D341Med (cell line): ENCODE measurements at places on chromosomes 16 and 17.

- DNase-seq: no peak
These were observed 445.7 kb upstream of the MAF start for GRCh38 chr16:80046261-80046660.

- no peak for DNase-seq
These were observed 77.0 kb upstream of the ZNF423 start for GRCh38 chr16:49932946-49933345.

DNA sequence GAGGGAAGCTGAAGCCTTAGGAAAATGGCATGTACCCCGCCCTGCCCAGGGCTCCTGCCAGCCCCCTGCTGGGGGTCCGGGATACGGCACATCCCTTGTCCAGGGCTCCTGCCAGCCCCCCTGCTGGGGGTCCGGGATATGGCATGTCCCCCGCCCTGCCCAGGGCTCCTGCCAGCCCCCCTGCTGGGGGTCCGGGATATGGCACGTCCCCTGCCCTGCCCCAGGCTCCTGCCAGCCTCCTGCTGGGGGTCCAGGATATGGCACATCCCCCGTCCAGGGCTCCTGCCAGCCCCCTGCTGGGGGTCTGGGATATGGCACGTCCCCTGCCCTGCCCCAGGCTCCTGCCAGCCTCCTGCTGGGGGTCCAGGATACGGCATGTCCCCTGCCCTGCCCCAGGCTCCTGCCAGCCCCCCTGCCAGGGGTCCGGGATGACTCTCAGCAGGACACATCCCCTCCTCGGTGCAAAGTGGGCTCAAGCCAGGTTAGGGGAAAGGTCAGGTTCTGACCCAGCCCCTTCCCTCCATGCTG, 43.2 kb downstream of the RPH3AL start:
- peak; percentile 65 for DNase-seq

DNA sequence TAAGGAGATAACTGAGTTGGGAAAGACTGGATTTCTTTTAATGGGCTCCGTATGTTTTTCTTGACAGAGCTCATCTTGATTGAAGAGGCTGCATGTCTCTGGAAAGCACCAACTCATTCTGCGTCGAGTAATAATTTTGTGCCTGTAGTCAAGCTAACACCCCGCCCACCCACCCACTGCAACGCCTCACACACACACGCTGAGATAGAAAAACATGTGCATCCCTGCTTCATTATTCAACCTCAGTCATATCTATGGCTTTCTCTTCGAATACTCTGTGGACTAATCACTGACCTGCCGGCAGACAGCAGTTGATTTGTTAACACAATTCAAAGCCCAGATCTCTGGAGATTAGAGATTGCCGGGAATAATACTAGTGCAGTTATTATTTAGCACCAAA, 220.2 kb upstream of the TOM1L1 start:
- DNase-seq: no peak

DNA sequence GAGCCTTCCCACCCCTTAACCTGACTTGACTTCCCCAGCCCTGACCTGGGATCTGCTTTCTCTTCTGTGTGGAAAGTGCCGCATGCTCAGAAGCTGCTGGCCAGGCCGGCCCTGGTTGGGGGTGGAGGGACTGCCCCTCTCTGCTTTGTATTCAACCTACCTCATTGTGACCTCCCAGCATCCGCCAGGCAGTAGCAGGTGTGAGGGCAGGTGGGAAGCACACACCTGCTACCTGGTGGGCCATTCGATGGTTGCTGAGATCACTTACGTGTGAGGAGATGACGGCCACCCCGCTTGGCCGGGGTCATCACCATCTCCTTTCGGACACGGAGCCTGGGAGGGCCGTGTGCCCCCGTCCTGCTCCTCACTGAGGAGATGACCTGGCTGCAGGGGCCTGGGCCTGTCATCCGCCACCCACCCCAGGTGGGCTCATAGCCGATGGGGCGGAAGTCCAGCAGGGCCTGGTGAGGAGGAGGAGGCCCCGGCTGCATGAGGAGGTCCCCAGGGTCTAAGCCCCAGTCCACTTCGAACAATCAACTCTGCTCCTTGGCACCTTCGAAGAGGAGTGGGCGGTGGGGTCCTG, 7.1 kb downstream of the CPNE7 start:
- no peak for DNase-seq

GRCh38 chr17:40349895-40350688, 14.4 kb downstream of the GJD3 start:
- no peak for DNase-seq

GRCh38 chr16:72635104-72635503, 412.8 kb downstream of the ZFHX3 start:
- DNase-seq: no peak

DNA sequence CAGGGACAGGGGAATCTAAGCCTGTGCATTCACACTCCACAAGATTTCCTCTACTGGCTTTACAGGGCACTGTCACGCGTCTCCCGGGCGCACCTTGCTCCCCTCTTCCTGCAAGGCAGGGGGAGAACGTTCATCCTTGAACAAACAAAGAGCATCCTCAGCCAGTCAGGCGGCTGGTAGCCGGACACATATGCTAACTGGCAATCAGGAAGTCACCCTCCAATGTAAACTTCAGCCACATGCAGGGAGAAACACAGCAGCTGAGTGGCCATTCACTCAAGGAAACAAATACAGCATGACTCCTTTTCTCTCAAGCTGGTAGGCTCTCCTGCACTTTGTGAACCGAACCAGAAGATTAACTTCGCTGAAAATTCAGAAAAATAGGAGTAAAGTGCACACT, 10.8 kb upstream of the HSBP1 start:
- DNase-seq: no peak

DNA sequence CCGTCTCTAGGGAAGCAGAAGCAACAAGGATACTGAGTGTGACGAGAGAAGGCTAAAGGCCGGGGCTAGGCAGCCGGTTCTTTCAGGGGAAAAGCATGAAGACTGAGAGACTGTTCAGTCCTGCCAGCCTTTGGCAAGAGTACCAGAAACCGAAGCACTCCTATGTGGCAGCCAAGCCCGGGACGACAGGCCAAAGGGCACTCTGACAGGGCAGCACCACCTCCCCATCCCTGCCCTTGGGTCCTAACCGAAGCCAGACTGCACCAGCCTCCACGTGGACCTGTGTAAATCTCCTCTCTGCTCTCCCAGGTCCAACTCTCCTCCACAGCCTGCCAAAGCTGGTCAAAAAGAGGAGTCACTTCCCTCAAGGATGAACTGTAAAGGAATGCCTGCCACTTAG, 23.5 kb upstream of the ALOX15 start:
- no peak for DNase-seq

GRCh38 chr17:70370816-70371215, 201.5 kb downstream of the KCNJ2 start:
- no peak for DNase-seq

DNA sequence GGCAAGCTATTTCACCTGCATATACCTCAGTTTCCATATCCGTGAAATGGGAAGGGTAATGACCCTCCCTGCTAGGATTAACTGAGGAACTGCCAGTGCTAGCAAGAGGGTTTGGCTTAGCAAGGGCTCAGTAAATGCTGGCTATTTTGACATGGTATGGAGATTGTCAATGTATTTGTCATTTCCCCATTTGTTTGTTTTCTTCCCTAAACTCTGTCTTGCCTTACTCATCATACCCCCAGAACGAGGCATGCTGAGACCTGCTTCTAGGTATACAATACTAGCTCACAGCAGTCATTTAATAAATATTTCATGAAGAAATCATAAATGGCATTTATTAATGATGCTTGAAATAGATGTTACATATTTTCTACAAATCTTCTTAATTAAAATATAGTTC, 124.0 kb downstream of the DYNLRB2 start:
- no peak for DNase-seq

- DNase-seq: no peak
These were observed 193.6 kb downstream of the PARN start for GRCh38 chr16:14436401-14436955.

DNA sequence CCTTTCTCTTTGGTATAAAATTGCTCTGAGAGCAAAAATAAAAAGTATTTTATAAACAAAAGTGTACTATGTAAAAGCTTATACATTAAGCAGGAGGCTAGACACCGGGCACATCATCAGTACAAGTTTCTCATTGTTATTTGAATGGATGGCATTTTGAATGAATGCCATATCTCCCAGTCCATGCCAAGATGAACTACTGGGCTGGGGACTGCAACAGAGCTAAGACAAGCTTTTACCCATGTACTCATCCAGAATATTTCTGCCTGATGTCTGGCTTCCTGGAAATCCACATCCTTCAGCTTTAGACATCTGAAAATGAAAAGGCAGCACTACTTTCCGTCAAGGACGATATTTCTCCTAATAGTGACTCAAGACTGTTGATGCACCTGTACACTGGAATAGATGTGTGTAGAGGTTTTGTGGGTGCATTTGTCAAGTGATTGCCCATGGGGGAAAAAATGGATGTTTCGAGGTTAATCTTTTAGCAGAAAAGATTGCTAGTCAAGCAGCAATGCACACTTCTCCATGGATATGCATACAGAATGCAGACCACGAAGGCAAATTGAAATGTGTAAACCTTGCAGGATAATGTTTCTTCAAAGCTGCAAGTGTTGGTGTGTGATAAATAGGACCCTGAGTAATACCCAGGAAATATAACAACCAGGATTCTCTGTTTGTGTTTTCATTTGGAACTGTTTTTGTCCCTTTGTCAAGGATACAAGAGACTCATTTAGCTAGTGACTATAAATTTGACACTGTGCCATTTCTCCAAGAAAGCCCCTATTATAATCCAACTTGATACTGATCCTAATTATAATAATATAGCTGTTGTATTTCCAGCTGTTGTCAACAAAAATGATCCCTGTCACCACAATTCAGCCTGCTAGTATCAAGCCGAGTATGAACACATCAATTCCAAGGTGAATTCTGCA, 173.8 kb downstream of the CDH8 start:
- no peak for DNase-seq

- DNase-seq: no peak
These were observed 90.4 kb upstream of the PLEKHM1 start for GRCh38 chr17:45580924-45581323.

DNA sequence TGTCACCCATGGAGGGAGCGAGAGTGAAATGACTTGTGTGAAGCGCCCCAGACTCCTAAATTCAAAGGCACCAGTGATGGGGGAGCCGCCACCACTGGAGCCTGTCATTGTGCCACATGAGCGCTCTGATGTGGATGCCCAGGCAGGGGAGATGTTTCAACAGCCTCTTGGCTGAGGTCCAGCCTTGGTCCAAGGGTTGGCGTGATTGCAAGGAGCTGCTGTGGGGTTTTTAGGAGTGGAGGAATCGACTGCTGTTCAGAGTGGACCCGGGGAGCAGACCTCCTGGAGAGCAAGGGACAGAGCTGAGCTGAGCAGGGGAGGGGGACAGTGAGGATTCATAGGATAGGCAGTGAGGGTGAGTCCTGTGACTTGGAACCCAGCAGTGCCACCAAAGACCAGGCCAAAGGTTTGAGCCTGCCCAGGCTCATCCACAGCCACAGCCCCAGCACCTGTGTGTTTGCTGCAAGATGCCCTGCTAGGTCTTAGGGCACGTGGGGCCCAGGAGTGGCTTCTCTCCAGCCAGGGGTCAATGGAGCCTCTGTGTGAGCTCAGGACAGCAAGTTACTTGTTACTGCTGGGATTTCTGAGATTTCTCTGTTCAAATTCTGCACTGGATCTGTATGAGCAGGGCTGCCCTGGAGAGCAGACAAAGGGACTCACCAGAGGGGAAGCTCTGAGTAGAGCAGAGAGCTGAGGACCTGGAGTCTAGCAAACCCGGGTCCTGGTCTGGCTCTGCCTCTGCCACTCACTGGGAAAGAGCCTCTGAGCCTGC, 20.3 kb downstream of the RHBDL3 start:
- DNase-seq: no peak

DNA sequence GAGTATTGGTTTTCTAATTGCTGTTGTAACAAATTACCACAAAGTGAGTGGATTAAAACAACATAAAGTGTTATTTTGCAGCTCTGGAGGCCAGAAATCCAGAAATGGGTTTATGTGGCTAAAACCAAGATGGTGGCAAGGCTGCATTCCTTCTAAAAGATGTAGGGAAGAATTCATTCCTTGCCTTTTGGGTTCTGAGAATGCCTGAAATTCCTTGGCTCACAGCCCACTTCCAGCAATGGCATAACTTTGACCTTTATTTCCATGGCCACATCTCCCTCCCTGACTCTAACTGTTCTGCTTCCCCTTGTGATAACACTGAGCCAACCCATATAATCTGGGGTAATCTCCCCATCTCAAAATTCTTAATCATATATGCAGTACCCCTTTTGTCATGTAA, 269.6 kb upstream of the RPL38 start:
- DNase-seq: no peak
